Fibroblast of lung (primary cell): ENCODE measurements at places on chromosomes 3 and 15. TPM values are rescaled to one million over a fixed set of nuclear protein-coding genes. Genes with fewer than 3 reads are reported as not detected.

Gene HCN4
- not detected in 2 replicates for total RNA-seq

Gene SLC2A2
- total RNA-seq = not detected in 2 replicates

Gene GOLGA6L4
- 1.5 TPM in 2 replicates for total RNA-seq

Gene DUOXA1
- not detected in 2 replicates for total RNA-seq

Gene TMC3
- not detected in 2 replicates for total RNA-seq

Gene NRG4
- not detected in 2 replicates for total RNA-seq
